CD8-positive, alpha-beta T cell (primary cell): ENCODE measurements at places on chromosomes 12 and 14.

GRCh38 chr12:113007166-113007565 is 28.8 kb downstream of the OAS2 start:
- no peak for DNase-seq

DNA sequence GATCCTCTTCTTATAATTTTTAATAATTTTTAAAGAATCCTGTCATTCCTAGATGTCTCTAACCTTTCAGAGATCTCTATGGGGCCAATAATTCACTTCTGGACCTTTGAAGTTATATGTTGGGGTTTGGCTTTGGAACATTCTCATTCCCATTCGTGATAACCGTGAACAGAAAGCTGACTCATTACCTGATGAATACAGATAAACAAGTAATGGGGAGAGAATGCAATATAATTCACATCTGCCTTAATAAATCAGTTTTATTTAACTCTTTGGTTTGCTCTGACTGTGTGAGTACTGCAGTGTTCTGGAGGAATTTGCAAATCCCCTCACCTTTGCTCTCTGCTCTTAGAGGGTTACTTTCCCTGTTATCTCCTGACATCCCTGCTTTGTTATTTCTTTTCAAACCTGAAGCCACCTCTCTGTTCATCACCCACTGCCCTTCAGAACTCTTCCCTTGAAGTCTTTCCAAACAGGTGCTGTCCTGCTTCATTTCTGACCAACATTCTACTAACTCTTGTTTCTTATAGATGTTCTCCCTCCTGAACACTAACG is 79.6 kb upstream of the SLC38A2 start:
- DNase-seq = no peak

DNA sequence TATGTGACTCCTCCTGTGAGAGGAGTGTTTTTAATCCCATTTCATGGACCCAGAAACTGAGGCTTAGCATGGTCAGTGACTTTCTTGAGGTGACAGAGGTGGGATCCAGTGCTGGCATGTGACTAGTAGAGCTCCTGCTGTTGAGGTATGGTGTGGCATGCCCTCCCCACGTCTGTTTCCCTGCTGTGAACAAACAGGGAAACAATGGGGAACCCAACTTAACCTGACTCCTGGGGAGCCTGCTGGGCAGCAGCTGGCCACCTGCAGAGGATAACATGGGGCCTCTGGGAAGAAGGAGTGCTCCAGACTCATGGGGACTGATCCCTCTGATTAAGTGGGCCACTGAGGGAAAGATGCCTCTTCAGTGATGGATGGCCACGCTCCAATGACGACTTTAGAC is 114.0 kb downstream of the BEGAIN start:
- DNase-seq = no peak

GRCh38 chr12:29610473-29611170 is 113.1 kb upstream of the OVCH1 start:
- DNase-seq = no peak

- no peak for DNase-seq
Observed at GRCh38 chr12:109695416-109695815, 18.2 kb upstream of the FAM222A start.

DNA sequence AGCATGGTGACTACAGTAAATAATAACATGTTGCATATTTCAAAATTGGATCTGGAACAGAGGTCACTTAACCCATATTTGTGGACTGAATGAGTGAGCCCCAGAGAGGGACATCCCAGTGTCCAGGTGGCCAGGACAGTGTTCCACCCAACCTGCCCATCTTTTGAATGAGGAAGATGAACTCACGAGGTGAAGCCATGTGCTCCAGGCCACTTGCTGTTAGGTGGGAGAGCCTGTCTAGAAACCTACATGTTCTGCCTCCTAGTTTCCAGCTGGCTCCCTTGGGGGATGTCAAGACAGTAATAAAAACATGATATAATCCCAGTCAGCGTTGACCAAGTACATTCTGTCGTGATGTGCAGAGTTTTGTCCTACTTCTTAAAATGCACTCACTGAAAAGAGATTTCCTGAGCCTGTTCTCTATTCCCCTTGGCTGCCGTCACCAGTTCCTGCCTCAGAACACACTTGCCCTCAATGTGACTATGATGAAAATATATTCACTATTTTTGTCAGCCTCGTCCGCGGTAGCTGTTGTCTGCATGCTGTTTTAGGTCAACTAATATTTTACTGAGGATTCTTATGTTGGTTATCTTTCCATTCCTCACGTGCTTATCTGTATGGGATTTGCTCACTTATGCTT is 25.7 kb downstream of the TSPAN9 start:
- DNase-seq = no peak

DNA sequence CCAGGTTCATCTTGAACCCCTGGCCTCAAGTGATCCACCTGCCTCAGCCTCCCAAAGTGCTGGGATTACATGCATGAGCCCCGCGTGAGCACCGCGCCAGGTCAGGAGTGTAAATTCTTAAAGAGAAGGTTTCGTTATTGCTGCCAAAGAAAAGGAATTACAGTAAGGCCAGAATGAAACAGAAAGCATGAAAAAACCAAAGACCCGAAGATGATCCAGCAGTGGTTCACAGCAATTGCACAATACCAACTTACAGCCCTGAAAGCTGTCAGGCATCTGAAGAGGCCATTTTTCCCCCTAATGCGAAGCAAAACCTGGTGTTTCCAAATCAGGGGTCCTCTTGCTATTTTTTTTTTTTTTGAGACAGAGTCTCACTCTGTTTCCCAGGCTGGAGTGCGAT is 10.3 kb downstream of the RBM23 start:
- DNase-seq = no peak

DNA sequence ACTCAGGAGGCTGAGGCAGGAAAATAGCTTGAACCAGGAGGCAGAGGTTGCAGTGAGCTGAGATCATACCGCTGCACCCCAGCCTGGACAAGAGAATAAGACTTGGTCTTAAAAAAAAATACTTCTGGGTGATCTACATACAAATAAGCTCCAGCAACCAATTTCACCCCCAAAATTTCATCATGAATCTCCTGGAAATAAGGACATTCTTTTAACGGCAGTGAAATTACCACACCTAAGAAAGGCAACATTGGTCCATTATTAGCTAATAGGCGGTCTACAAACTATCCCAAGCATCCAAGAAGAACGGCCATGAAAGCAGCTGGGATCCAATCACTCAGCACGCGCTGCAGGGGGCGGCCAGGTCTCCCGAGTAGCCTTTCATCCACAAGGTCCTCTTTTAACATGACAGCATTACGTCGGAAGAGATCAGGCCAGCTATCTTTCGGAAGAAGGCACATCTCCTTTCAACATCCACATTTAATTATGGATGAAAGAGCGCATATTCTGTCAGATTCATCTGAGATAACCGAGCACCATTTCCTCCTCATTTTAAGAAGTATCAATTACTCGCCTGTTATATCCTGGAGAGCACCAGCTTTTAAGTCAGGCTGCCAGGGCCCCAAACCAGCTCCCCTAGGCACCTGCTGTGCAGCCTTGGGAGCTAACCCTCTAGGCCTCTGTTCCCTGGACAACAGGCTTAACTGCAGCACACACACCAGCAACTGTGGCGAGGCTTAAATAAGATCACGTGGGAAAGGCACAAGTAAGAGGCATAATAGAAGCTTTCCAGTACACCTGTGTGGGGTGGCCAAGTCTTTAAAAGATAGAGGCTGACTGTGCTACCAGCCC is 4.2 kb downstream of the SLC15A4 start:
- no peak for DNase-seq

DNA sequence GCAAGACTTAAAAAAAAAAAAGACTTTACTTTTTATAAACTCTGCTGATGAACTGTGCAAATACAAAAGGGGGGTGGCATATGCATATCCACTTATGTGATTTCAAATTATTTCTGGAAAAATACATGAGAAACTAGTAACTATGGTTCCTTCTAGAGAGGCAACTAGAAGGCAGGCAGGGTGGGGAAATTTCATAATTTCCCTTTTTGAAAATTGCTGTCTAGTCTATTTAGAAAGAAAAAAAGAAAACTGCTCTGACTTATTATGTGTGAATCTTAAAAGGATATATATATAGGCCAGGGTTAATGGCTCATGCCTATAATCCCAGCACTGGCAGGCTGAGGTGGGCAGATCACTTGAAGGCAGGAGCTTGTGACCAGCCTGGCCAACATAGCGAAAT is 42.3 kb downstream of the ANAPC7 start:
- DNase-seq = no peak
